SIG-M5 (cell line): ENCODE measurements at places on chromosomes 11 and 22.

GRCh38 chr22:43042101-43042780 is 27.3 kb upstream of the PACSIN2 start:
- DNase-seq: no peak

DNA sequence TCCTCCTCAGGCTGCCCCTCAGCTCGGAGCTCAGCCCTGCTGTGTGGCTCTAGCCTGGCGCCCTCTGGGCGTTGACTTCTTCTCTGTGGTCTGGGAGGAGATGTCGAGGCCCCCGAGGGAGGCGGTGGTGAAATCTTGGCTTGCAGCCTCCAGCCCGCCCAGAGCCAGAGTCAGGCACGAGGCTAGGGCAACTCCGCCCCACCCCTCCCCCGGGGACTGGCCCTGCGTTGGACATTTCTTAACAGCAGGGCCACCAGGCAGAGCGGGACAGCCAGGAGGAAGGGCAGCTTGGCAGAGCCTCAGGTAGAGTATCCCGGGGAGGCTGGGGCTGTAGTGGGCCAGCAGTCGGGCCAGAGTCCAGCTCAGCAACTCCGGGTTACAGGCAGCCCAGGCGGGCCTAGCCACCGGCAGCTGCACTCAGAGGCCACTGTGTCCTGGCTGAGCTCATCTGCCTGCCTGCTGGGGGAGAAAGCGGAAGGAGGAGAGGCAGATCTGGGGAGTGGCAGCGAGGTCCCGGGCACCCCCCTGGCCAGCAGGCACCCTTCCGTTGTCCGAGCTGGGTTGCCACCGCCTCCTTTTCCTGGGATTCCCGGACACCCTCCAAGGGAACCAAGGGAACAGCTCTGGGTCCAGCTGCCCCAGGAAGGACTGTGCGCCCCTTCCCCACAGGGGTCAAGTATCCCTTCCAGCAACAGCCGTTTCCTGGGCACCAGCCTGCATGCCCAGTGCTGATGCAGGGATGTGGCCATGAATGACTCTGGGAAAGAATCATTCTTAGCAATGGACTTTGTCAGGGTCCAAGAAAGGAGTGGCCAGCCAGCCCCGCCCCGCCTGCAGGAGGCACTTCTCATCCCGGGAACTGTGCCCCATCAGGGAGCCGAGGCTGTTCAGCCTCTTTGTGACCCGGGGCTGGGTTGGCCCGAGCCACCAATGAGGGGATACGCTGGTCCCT is at the start of gene ALDH3B1:
Gene ALDH3B1, plus strand, starts transcription at position 238 of the 952 bp plus-strand sequence. CDS start 4,971 bp downstream, outside the sequence.
- peak; percentile 48 for DNase-seq

DNA sequence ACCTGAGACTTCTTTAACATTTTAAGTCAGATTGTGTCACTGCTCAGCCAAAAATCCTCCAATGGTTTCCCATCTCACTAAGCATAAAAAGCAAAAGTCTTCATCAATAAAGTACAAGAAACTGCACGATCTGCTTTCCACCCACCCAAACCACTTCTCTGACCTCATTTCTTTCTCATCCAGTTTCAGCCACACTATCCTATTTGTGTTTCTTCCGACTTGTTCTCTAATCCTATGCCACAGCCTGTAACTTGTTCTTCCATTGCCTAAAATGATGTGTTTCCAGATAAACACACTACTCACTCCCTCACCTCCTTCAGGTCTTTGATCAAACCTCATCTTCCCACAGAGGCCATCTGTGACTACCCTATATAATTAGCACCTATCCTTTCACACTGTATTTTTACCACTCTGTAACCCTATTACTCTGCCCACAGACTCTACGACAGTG is 28.4 kb downstream of the ARHGAP32 start:
- DNase-seq: no peak

- no peak for DNase-seq
These were observed 1029.1 kb downstream of the BRD1 start for GRCh38 chr22:48798281-48799226.

- DNase-seq: no peak
These were observed 90.3 kb upstream of the RTL6 start for GRCh38 chr22:44588348-44588747.

DNA sequence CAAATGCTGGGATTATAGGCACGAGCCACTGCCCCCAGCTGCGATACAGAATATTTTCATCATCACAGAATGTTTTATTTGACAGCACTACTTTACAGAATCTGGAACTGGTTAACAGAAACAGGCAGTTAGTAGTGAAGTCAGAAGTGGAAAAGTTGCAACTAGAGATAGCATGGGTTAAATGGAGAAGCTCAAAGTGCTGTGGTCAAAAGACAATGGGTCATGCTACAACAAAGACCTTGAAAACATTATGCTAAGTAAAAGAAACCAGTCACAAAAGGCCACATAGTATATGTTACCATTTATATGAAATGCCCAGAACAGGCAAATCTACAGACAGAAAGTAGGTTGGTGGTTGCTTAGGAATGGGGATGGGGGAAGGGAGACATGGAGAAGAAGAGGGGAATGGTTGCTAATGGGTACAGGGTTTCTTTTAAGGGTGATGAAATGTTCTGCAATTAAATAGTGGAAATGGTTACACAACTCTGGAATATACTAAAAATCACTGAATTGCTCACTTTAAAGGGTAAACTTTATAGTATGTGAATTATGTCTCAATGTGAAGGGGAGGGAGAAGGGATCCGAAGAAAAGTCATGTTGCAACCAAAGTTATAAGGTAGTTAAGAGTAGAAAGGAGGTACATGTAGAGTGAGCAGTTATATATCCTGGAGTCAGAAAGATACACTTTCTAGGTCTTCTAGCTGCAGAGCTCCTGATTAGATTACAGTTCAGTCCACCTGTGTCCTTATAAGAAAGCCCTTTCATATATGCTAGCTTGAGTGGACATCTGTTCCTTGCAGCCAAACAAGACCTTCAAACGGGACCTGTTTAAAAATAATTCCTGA is 46.3 kb upstream of the RAPSN start:
- no peak for DNase-seq

GRCh38 chr11:130180491-130180890 is 20.9 kb downstream of the ST14 start:
- no peak for DNase-seq

DNA sequence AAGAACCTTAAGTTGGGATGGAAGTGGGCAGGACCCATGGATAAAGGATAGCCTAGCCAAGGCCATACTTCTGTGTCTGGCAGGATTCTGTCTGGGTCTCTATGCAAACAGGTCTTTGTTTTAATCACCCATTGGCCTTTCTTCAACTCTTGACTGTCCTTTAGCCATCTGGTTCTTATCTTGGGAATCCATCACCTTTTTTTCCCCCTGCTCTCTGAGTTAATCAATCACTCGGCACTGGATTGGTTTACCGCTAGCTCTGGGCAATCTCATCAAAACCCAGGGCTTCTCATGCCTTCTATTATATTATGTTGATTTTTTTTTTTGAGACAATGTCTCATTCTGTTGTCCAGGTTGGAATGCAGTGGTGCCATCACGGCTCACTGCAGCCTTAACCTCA is 1.8 kb upstream of the RNF169 start:
- no peak for DNase-seq

DNA sequence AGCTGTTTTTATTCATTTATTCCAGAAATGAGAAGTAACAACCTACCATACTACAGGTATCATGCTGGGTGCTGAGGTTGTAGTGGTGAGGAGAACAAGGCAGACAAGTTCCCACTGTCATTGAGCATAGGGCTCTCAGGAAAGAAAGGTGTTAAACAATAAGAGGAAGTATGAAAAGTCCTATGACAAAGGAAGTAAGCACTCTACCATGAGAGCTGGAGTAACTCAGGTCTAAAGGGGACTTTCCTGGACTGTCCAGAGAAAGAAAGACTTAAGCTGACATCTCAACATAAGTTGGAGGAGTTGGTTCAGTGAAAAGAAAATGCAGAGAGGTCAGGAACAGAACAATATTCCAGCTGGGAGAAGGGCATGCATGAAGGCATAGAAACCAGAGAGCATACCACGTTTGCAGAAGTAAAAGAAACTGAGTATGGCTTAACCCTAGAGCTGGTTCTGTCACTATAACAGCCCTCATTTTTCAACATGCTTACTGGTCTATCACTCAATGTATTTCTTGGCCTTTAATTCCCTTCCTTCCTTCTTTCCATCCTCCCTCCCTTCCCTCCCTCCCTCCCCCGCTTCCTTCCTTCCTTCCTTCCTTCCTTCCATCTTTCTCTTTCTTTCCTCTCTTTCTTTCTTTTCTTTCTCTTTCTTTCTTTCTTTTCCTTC is 137.8 kb upstream of the BDNF start:
- no peak for DNase-seq

DNA sequence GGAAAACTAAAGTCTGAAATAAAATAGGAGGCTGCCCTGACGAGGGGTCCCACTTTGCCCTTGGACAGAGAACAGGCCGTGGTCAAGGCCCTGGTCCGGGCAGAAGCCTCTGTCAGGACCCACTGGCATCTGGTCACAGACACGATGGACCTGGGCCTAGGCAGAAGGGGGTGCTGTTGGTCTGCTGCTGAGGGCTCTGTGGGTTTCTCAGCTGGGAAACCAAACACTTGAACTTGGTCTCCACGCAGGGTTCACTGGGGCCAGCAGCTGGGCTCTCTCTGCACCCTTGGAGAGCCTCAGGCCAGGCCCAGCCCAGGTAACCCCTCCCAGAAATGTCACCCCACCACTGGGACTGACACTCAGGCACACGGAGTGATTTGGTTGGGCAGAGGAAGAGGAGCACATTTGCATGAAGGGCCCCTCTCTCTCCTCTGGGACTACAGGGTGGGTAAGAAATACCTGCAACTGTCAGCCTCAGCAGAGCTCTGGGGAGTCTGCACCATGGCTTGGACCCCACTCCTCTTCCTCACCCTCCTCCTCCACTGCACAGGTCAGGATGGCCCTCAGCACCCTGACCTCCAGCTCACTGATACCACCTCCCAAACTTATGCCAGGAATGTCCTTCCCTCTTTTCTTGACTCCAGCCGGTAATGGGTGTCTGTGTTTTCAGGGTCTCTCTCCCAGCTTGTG is 48.1 kb upstream of the TOP3B start:
- no peak for DNase-seq

GRCh38 chr22:35170716-35171697 is 86.3 kb upstream of the HMGXB4 start:
- DNase-seq: no peak

- DNase-seq: no peak
These were observed 271.8 kb downstream of the TBC1D22A start for GRCh38 chr22:47034076-47034808.

DNA sequence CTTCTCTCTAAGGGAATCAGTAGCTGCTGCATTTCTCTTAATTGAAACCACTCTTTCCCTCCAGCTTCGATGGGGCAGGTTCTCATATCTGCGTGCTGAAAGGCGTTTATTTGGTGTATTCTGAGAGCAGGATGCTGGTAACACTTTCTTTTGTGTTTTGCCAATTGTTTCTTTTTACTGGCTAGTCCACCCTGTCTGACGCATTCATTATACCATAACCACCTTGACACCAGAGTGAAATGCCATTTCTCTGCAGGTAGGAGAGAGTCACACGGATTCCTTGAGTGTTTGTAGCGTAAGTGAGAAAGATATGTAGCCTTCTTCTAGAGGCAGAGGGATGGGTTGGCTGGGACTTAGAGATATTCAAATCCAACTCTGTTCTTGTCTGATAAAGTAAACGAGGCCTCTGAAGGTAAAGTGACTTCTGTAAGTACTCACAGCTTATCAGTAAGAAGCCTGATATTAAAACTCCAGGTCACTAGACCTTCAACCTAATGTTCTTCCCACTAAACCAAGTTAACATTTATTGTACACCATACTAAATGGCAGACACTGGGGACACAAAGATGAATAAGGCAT is 21.4 kb downstream of the CD44 start:
- no peak for DNase-seq

GRCh38 chr22:36811094-36811800 is 5.6 kb downstream of the PVALB start:
- no peak for DNase-seq

DNA sequence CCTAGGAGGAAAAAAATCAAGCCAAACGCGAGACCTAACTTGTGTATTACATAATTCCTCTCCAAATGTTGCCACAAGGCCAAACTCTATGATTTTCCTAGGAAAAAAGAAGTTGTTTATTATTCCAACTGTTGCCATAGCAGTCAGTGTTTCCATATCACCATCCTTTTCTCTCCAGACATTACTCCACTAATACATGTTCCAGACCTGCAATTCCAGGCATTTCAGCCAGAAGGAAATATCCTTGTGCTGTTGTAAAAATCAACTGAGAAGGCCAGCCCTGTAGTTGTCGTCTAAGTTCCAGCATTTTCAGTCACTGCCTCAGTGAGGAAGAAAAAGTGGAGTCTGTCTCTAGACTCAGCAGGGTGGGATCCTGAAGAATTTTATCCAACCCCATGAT is 33.1 kb upstream of the PAMR1 start:
- DNase-seq: no peak

DNA sequence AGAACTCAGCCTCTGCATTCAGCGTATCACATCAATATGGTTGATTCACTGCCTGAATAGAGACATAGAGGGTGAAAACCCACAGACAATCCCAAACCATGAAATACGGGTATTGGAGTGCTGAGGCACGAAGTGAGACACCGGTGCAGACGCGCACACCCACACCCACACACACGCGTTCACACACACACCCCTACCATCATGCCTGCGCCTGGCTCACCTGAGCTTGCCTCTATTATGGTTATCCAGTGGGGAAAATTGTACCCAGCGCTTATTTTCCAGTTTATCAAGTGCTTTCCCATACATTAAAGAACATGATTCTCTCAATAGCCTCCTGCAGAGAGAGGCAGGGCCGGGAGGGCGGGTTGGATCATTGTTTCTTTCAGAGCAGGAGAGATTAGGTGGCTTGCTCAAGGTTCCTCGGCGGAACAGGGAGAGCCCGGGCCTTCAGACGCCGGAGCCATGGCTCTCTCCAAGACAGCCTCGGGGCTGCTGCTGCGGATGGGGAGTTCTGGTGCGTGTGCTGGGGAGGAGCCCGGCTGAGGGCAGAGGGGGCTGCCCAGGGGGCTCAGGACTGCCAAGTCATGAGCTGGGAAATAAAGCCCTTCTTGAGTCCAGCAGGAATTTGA is 78.9 kb upstream of the THY1 start:
- no peak for DNase-seq

DNA sequence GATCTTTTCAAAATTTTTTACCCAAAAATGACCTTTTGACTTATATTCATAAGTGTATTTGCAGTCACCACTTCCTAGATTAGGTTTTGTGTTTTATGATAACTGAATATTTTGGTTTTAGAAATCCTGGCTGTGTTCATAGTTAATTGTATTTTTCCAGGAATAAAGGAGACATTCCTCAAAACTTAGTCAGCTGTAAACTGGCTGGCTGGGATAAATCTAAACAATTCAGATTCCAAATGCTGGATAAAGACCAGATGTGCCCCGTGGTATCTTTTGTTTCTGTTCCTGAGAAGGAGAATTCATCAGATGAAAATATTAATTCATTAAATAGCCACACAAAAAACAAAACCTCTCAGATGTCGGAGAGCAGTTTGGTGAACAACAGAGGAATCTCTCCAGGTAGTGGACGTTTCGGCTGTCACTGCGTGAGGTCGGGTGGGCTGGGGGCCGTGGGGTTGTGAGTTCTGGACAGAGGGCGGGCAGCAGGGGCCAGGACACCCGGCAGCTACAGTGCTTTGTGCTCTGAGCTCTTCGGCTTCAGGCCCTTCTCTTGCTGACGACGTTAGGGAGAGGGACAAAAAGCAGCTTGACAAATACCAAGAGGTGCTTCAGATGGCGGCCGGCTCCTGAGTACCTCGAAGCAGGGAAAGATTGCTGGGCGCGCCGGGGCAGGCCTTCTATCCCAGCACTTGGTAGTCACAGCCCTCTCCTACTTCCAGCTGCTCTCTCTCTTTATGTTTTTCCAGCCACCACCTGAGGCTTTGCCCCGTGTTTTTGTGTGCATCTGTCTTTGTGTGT is 24.6 kb downstream of the MOV10L1 start:
- no peak for DNase-seq

- DNase-seq: no peak
These were observed 6.7 kb upstream of the CPT1A start for GRCh38 chr11:68848429-68848828.

GRCh38 chr11:35211952-35212351 is 73.0 kb downstream of the CD44 start:
- peak; percentile 67 for DNase-seq
